Hematopoietic multipotent progenitor cell treated with erythropoietin and hydrocortisone succinate and interleukin-3 and kit ligand, for 17 days (in vitro differentiated cells): ENCODE measurements at places on chromosomes 2 and 18.
A peak's percentile ranks its signal among the peaks of the same experiment; 100 is the strongest.

DNA sequence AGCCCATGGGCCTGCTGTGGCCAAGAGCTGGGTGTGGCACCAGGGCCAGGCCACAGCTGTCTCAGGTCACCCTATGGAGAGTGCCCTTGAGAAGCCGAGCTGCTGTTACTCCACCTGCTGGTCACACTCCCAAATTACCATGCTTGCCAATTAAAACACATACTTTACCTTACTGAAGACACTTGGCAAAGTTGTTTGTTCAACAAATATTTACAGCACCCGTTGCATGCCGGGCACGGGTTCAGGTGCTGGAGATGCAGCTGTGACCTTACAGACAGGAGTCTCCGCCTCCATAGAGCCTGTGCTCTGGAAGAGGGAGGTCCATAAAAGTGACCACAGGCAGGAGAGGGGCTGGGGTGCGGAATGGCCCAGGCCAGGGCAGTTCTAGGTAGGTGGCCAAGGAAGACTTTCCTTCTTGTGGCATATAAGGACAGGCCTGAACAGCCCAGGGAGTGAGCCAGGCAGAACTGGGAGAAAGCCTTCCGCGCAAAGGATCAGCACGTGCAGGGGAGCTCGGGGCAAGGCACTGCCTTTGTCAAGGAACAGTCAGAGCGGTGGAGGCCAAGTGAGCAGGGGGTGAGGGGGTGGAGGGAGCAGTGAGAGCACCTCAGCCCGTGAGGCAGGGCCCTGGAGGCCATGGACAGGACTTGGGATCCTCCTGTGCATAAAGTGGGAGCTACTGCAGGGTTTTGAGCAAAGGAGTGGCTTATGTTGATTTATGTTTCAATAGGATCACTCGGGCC is 23.6 kb upstream of the RBM44 start:
- DNase-seq, result peak; percentile 37

DNA sequence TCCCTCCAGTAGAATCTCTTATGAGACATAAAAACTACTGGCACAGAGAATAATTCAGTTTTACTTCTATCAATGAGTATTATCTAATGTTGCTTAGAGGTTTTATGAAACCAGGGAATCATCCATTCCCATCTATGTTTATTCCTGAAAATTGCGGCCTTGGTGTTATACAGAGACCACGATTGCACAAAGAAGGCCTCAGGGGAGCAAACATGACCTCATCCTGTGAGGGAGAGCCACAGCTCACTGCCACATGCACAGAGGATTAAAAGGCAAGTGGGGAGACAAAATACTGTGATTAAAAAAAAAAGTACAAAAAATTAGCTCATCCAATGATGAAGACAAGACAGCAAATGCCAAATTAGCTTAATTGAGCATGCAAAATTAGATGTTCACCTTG is 111.8 kb upstream of the SLC35G4 start:
- DNase-seq, result no peak

DNA sequence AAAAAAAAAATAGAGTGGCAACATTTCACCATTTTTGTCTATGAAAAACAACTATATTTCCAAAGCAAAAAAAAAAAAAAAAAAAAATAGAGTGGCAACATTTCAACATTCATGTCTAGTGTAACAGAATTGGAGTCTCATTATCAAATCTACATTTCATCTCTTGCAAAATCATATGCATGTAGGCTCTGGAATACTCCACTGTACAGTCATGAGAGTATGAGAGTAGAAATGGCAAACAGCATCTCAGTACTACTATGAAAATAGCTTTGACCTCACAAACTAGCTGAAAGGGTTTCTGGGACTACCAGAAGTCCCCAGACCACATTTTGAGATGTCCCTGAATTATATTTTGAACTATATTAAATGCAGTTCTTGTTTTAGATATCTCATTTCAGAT is 82.8 kb downstream of the SMAD2 start:
- DNase-seq, result no peak

- DNase-seq, result no peak
Measured at GRCh38 chr2:118791483-118791882, 56.0 kb downstream of the EN1 start.

GRCh38 chr2:196941398-196942078 is 15.0 kb upstream of the PGAP1 start:
- DNase-seq, result no peak

GRCh38 chr2:198273660-198274059 is 469.3 kb downstream of the PLCL1 start:
- DNase-seq, result no peak

- DNase-seq, result no peak
Measured at GRCh38 chr2:180368881-180369280, 361.8 kb upstream of the CWC22 start.
